Adipocyte (in vitro differentiated cells): ENCODE measurements at places on chromosomes 6 and 20.
A peak's percentile ranks its signal among the peaks of the same experiment; 100 is the strongest.

GRCh38 chr20:50826121-50826520 lies 31.3 kb downstream of the BCAS4 start:
- DNase-seq = peak; percentile 42

- peak; percentile 89 for DNase-seq
Observed at GRCh38 chr6:121522265-121522664, 86.8 kb downstream of the GJA1 start.

GRCh38 chr6:142013875-142014495 lies 118.7 kb upstream of the GJE1 start:
- DNase-seq = no peak

- DNase-seq = no peak
Observed at GRCh38 chr6:19435755-19436154, 401.4 kb upstream of the ID4 start.

- DNase-seq = no peak
Observed at GRCh38 chr6:170013815-170014214, 262.4 kb downstream of the ERMARD start.

DNA sequence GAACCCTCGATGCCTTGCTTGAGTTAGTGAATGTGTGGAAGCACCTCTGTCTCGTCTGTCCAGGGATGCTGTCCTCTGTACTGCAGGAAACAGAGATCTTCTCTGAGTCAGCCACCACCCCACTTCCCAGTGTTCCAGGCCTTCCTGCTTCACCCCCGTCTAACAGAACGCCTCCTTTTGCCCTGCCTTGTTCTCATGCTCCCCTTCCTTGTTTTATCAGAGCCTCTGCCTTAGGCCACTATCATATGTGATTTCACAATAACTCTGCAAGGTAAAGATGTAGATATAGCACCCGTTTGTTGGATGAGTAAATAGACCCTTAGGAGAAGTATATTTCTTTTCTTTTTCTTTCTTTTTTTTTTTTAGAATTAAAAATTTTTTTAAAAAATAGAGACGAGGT lies 106.7 kb upstream of the CLDN20 start:
- DNase-seq = no peak

GRCh38 chr20:18304618-18305017 lies 16.3 kb downstream of the ZNF133 start:
- no peak for DNase-seq

DNA sequence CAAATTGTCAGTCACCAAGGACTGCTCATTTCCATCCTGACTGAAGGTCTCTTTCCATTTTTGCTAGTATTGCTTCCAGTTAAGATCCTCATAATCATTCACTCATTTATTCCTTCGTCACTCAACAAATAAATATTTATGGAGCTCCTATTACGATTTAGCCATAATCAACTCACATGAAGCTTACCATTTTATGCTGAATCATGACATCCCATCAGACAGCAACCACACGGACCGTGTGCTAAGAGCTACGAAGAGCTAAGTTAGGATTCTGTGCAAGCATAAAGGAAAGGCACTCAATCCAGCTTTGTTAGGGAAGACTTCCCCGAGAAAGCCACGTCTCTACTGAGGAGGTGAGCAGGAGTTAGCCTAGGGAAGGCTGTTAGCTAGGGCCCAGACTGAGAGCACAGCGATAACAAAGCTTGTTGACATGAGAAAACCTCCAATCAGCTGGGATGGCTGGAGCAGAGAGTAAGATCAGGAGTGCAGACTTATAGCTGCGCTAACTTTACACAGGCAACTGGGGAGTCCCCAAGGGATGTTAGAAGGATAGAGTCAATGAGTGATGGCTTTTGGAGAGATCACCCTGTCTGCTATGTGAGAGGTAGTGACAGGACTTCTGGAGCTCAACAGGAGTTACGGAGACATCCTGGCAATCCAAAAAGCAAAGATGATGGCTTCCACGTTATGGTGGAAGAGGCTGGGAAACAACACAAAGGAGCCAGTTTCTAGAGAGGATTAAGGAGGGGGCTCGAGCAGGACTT lies 2.6 kb upstream of the GID8 start:
- DNase-seq = no peak

GRCh38 chr6:7214468-7214867 lies 98.5 kb downstream of the SSR1 start:
- no peak for DNase-seq

DNA sequence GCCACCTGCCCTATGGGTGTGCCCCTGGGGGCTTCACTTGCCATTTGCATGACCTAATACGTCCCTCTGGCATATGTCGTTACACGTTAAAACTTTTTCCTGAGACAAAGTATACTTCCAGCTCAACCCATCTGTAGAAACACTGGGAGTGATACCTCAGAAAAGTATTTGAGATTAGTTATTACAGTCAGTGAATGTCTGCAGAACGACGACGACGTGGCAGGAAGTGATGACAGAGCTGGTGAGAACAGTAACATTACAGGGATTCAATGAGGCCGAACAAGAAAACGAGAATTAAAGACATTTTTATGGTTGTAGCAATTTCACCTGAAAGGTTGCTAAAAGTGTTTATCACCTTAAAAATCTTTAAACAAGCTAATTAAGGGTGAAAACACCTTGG lies 40.2 kb downstream of the SASH1 start:
- no peak for DNase-seq

DNA sequence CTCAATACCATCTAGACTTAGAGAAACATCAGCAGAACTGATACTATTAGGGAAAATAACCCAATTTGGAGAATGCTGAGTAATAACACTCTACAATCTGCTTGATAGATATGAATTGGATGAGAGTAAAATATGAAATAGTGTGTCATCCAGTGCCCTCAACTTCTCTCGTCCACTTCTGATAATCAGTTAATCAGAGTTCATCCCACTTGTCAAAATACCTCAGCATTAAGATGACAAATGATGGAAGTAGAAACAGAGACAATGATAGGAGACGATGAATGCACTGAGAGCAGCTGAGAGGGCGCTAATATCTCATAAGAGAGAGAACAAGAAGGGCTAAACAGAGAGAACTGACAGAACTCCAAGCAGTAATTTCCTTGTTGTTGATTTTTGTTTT lies 699.6 kb downstream of the EPHA7 start:
- no peak for DNase-seq

- DNase-seq = no peak
Observed at GRCh38 chr6:110563711-110564110, 87.3 kb upstream of the SLC22A16 start.

GRCh38 chr20:10610251-10610650 lies 63.5 kb downstream of the JAG1 start:
- DNase-seq = no peak
